CD4-positive, alpha-beta T cell treated with Interleukin-17A for 1 hour (primary cell): ENCODE measurements at places on chromosomes 12 and 14.

GRCh38 chr14:105531088-105531893 is 4.9 kb downstream of the TMEM121 start:
- DNase-seq = no peak

DNA sequence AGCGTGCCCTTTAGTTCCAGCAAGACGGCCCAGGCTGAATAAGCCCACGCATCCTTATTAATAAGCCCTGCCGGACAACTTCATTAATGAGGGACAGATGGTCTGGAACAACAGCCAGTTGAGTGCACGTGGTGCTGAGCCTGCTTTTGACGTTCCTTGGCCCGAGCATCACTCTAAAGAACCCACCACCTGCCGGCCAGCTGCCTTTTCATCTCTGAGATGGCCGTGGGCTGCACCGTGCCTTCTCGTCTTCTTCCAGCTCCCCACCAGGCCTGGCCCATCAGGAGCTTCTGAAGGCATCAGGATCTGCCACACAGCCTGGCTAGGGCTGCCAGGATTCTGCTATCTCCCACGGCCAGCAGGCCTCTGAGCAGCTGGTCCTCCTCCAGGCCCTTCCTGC is 80.0 kb downstream of the AACS start:
- no peak for DNase-seq

DNA sequence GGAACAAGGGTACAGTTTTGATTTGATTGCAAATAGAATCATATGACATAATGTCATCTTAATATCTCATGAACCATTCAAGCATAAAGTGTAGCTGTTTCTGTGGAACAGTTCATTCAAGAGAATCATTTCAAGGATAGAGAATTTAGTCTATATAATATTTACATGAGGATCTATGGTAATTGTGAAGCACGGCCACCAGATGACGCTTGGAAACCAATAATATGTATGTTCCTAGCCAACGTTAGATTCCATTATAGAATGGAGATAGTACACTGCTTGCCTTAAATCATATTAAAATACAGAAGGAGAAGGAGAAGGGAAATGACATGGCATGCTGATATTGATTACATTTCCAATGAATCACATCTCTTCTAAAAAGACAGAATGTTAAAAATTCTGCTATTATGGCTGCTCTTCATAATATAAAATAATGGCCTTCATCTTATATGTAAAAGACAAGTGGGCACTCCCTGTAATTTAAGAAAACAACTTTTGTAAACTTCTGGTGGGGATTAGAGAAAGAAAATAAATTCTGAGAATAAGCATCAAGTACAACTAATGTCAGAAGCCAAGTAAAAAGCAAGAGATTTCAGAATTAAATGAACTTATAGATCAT is 351.0 kb downstream of the NAV3 start:
- no peak for DNase-seq

GRCh38 chr14:30608533-30609006 is 13.5 kb upstream of the SCFD1 start:
- no peak for DNase-seq

GRCh38 chr12:1322821-1323220 is 271.6 kb downstream of the FBXL14 start:
- no peak for DNase-seq

DNA sequence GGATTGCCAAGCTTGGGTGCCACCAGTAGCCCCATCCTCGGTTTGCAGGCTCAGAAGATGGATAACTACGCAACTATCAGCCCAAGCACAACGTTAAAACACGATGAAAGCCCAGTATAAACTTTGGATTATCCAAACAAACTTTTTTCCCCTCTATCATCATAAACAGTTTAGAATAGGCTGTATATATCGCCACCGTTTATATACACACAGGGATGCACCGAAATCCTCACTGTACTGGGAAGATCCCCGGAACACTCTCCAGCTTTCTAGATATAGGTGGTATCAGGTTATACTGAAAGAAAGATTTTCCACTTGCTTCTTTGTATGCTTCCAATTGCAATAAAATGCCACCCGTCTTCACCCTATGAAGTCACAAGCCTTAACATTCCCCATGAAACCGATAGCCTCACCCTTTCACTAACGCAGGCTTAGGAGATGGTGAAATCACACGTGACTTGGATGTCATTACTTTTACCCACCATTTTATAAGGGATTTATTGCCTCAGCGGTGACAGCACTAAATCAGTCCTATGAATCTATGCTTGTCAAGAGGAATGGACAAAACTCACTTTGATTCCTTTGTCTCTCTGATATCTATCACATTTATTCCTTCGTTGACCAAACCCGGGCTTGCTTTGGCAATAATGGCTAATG is 207.6 kb upstream of the FOXN3 start:
- DNase-seq = no peak

GRCh38 chr14:68807148-68807600 is 14.3 kb upstream of the ZFP36L1 start:
- no peak for DNase-seq

GRCh38 chr12:6618483-6619225 is 11.5 kb upstream of the CHD4 start:
- DNase-seq = no peak

DNA sequence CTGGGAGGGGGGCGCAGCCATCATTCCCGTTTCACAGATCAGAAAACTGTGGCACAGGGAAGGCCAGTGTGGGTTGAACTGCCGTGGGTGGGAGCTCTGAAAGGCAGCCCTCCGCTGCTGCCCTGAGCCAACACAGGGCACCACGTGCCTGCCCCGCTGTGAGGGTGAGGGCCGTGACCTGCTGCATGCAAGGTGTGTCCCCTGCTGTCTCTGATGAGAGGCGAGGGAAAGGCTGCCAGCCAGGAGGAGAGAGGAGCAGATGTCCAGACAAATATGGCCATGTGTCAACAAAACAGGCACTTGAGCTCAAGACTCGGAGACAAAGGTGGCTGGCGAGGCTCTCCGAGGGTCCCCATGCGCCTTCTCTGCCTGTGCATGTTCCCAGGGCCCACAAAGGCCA is 108.8 kb downstream of the RBM19 start:
- DNase-seq = no peak

DNA sequence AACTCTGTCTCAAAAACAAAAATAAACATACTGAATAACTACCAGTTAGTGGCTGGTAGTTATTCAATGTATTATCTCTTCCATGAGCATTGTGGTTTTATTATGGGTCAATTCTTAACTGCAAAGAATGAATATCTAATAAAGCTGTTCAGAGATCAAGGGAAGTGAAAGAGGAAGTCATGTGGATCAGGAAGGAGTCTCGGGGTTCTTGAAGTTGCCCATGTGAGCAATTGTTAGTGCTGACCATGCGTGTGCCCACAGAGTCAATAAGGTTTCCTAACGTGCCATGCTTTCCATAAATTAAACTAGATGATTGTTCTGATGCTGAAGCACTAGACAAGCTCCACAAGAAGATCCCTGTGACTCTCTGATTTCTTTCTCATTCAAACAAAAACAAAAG is 136.5 kb upstream of the CPSF6 start:
- peak; percentile 4 for DNase-seq

DNA sequence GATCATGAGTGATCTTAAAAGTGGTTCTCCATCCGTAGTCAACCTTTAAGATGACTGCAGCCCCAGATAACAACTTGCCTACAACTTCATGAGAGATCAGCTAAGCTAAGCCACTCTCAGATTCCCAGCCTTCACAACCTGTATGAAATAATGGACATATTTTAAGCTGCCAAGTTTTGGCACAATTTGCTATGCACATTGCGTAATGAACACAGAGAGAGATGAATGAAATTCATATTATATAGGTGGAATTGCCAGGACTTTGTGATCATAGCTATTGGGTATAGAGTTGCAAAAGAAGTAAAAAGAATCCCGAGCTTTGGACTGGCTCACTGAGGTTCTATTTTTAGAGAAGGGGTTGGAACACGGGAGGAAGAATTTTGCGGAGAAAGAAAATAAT is 59.1 kb upstream of the EGLN3 start:
- DNase-seq = no peak

GRCh38 chr12:30485230-30485890 is 210.3 kb downstream of the IPO8 start:
- DNase-seq = no peak

GRCh38 chr14:100837805-100838350 is 12.0 kb downstream of the MEG3 start:
- no peak for DNase-seq

GRCh38 chr14:30657050-30657449 is 34.9 kb downstream of the SCFD1 start:
- DNase-seq = no peak

DNA sequence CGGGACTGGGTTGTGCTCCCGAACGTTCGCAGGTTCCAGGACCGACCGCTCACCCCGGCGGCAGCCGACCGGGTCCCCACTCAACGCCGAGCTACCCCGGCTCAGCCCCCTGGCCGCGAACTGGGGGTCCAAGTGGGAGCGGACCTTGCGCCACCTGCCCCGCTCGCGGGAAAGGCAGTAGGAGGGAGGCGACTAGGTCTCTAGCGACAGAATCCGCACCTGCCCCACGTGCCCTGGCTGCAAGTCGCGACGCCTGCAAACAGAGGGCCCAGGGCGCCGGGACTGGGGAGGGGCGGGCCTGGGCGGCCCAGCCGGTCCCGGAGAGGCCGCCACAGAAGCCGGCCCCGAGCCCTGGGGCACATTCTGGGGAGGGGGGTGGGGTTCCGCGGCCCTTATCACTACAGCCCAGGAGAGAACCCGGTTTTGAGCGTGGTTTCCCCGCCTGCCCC is 239.2 kb upstream of the CPNE8 start:
- DNase-seq = no peak

- DNase-seq = no peak
Observed at GRCh38 chr12:129927316-129927900, 23.6 kb upstream of the TMEM132D start.

GRCh38 chr14:93734086-93734822 is 54.0 kb downstream of the PRIMA1 start:
- DNase-seq = no peak

DNA sequence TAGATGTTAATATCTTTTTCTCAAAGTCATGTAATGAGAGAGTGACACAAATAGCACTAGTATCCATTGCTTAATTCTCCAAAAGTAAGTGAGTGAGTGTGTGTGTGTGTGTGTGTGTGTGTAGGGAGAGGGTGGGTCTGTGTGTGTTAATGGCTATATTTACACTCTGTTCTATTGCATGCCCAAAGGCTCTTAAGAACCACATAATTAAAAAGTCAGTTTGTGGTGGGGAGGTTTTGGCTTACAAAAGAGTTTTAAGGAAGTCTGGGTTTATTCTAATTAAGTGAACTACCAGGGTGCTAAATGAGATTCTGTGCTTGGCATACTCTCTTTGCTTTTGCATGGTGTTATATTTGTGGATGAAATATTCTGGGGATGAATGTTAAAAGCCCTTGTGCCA is 1897.6 kb upstream of the FLRT2 start:
- no peak for DNase-seq

DNA sequence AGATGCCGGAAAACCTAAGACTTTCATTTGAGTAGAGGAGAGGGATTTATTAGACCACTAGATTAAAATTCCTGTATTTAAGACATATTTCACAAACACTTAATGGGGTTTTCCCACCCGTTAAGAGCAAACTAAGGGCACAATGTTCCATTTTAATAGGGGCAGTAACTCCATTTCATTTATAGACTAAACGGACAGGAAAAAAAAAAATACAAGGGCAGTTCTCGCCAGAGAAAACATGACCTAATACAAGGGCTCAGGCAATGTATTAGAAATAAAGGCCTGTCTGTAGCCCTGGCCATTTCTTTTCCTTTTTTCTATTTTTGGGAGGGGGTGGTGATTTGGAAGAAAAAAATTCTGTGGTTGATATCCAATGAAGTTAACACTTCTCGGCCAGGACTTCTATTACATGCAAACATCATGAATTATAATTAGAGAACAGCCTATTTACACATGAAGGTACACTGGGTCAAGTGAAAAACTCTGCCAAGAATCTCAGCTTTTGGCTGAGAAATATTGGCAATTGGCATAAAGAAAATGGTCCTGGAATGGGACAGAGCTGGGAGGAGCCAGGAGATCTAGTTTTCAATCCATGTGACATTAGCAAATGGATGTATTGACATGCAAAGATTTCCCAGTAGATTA is 641.1 kb upstream of the TBX3 start:
- DNase-seq = no peak

GRCh38 chr14:33709711-33710110 is 241.2 kb downstream of the EGLN3 start:
- DNase-seq = no peak

DNA sequence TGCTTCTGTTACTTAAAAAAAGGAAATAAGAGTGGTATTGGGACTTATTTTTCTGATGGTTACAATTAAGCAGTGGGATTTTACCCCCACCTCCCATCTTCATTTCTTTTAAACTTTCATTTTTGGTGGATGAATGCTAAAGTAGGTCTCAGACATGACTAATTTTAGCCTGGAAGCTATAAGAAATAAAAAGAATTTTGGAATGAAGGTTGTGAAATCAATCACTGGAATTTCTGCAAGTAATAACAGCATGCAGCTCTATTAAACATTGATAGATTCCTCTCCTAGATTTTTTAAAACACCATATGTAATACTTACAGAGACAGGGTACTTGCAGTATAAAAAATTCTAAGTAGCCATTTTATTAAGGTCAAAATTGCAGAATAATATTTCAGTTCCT is 164.2 kb upstream of the CLEC14A start:
- no peak for DNase-seq

DNA sequence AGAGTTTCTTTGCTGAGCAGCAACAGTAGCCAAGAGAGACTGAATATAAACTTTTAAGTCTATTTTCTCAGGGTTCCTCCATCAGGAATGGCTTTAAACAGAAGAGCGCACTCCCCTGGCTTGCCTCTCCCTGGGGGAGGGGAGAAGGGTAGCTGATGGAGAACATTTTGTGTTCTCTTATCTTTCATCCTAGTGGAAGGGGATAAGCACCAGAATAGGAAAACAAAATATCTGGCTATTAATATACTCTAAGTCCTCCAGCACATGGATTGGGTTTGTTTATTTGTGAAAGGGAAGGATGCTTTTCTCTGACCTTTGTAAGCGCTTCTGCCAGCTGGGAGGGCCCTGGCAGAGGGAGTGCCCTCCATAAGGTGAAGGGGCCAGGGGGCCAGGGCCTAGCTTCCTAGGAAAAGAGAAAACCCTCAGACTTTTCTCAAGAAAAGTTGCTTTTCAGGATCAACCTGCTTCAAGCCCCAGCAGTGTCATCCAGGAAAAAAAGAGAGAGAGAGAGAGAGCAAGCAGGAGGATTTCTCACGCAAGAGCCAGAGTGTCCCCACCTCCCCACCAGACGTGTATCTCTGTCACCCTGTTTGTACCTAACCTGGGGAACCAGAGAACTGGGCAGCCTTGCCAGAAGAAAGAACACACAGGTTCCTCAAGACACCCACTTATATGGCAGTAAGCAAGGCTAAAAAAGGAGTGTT is 34.3 kb upstream of the ATP2A2 start:
- no peak for DNase-seq
